ENCODE measurements at places on chromosomes 5 and 9. TPM values are rescaled to one million over a fixed set of nuclear protein-coding genes. Genes with fewer than 3 reads are reported as not detected.

- no peak for DNase-seq
Measured at GRCh38 chr5:134938030-134938429, 29.7 kb upstream of the CATSPER3 start.

The SMARCA2 gene
- 31.6 TPM for total RNA-seq

DNA sequence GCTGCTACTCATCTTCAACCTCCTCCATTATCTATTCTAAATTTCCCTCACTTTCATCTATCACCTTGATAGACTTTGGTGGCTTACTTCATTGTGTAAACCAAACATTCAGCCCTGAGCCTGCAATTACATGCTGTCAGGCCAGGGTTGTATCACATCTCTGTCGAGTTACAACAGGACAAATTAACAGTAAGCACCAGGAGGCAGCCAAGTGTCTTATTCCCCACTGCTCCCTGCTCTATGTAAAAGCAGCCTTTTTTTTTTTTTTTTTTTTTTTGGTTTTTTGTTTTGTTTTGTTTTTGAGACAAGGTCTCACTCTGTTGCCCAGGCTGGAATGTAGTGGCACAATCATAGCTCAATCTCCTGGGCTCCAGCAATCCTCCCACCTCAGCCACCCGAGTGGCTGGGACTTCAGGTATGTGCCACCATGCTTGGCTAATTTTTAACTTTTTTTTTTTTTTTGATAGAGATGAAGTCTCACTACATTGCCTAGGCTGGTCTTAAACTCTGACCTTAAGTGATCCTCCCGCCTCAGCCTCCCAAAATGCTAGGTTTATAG is 15.2 kb upstream of the ZCCHC9 start:
- DNase-seq, result no peak

DNA sequence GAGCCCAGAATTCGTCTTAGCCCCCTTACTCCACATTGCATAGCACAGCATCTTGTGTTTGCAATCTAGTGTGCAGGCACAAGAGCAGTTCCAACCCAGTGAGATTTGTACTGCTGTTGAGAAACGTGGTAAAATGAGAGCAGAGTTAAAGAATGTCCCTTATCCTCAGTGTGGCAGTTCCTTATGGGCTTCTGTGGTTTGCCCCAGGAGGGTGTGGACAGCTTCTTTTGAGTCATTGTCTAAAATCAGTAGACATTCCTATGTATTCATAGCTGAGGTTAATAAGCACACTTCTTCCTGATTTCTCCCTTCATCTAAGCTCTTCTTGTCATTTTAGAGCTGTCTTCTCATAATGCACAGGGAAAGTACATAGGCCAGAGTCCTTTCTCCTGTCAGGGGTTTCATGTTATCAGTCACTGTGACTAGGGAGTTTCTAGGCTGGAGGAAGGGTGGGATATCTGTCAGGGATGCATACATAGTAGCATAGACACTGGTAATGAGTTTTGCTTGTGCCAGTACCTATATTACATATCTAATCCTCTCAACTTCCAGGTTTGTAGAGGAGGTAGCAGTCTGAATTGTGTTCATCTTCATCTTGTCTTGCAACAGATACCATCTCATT is 2.0 kb upstream of the CAVIN4 start:
- DNase-seq, result peak; percentile 15

DNA sequence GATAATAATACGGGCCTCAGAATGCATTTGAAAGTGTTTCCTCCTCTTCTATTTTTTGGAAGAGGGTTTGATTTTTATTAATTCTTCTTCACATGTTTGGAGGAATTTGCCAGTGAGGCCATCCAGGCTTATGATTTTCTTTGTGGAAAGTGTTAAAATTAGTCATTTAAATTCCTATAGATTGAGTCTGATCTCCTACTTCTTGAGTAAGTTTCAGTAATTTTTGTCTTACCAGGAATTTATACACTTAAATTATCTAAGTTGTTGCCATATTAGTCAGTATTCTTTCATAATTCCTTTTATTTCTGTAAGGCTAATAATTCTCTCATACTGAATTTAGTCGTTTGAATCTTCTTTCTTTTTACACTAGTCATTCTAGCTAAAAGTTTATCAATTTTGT is 25.2 kb upstream of the HAPLN1 start:
- DNase-seq, result no peak

The IL4 gene
- total RNA-seq, result not detected

GRCh38 chr5:154861946-154862345 is 3.5 kb downstream of the CNOT8 start:
- DNase-seq, result no peak

- DNase-seq, result no peak
Measured at GRCh38 chr5:97085459-97086181, 56.8 kb downstream of the LIX1 start.

GRCh38 chr5:96565582-96566265 is 96.5 kb upstream of the CAST start:
- no peak for DNase-seq

GRCh38 chr5:150631326-150631701 is 9.1 kb upstream of the SYNPO start:
- DNase-seq, result no peak

DNA sequence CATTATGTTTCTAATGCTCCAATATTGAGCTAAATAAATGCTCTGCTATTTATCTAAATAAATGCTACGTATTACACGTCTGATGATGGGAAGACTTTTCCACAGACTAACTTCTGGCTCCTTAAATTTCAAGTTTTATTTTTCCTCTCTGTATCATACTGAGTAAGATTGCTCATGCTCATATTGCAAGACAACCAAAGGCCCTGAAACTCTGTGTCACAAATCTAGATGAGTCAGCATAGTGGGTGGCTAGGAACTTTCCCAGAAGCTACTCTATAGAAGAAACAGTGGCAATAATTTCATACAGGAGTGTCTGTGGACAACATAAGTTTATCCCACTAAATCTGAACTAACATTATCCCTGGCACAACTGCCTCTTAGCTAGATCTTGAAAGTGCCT is 53.0 kb upstream of the RFX3 start:
- DNase-seq, result peak; percentile 20

- DNase-seq, result no peak
Measured at GRCh38 chr5:102850503-102850902, 95.4 kb downstream of the PAM start.

DNA sequence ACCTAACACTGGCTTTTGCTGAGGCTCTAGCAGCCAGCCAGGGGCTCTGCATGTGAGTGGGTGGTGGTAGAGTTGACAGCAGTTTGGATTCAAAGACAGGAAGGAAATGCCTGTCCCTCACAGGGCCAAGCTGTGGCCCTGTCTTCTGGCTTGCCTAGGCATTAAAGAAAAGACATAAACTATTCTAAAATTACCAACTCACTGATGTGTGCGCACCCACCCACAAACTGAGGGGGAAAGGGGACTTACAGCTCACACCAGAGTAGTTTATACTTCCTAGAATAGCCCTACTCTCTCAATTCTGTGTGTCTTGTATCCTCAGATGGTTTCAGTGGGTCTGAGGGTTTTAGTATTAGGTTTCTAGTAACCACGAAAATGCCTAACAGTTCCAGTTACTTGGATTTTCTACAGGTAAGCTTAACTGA is 18.3 kb upstream of the IL13 start:
- DNase-seq, result no peak

DNA sequence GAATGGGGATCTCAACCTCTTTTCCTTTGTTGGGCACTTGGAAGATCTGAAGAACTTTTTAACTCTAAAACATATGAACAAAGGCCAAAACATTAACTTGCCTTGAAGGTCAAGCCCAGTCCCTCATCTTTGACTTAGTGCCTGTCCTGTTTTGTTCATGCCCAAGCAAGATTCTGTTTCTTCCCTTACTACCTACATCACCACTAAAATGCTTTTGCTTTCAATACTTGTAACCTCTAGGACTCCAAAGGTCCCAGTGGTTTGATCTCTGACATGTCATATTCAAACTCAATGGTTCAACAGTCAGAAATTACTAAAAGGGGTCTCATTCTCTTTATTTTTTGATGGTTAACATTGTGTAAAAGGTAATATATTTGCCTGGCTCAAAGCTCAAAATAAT is 24.0 kb downstream of the GLRX start:
- no peak for DNase-seq

The OSTF1 gene
- 21.0 TPM for total RNA-seq

The PCDHB8 gene
- total RNA-seq, result not detected

- DNase-seq, result peak; percentile 71
Measured at GRCh38 chr9:93098236-93098946, 2.4 kb downstream of the CARD19 start.

DNA sequence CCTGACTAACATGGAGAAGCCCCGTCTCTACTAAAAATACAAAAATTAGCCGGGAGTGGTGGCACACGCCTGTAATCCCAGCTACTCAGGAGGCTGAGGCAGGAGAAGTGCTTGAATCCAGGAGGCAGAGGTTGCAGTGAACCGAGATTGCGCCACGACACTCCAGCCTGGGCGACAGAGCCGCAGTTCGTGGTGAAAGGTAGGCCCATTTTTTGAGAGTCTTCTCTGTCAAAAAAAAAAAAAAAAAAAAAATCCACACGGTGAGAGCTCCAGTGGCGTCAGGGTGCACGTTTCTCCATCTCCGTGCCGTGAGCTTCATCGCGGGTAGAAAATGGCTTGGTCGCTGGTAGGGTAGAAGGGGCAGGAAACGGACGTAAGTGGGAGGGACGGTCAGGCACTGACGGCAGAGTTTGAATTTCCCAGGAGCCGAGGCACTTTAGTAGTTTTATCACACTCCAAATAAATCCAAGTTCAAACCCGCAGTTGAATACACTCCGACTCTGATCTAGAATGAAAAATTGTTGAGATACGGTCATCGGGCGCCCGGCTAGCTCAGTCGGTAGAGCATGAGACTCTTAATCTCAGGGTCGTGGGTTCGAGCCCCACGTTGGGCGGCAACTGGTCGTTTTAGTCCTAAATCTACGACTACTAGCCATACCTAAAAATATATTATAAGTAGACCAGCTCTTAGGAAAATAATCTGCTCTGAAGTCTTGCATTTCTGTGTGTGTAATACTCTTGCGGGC is 2.4 kb upstream of the TRIM7 start:
- DNase-seq, result no peak

GRCh38 chr5:42875785-42876374 is 64.2 kb upstream of the SELENOP start:
- DNase-seq, result no peak

DNA sequence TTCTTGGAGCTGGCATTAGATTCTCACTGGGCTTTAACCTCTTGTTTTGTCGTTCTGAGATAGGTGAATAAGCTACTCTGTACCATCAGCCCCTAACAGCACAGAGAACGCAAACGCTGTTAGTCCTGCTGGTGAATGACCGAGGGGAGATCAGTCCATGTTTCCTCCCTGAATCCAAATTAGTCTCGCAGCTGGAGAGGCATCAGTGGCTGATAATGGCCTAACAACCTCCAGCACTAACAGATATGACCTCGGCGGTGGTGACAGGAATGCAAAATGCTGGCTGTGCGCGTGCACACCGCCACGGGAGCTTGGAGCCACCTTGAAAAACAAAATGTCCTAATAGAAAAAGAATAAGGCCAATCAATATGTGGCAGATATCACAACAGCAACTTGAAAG is 77.6 kb upstream of the IRX1 start:
- no peak for DNase-seq

- DNase-seq, result no peak
Measured at GRCh38 chr9:14279671-14280070, 34.3 kb downstream of the NFIB start.

The OGN gene
- total RNA-seq, result not detected

DNA sequence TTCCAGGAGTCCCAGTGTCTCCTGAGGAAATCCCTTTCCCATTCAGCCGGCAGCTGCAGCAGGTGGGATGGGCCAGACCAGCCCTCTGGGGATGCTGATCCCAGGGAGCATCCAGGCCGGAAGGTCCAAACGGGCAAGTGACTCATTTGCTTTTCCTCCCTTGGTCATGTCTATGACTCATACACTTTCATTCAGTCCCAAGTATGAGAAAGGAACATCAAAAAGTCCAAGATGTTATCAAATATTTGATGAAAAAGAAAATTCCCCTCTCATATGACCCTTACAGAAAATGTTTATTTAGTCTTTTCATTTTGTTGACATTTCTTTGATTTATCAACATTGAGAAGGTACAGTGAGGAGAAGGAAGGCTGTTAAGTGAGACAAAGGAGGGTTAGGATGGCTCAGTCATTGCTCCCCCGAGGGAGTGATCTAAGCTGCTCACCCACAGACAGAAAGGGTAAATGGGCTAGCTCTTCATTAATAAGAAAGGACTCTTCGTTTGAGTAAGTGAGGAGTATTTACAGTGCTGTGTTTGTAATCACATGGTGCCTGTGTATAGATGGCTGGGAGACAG is 117.6 kb upstream of the ANKRD55 start:
- peak; percentile 89 for DNase-seq

DNA sequence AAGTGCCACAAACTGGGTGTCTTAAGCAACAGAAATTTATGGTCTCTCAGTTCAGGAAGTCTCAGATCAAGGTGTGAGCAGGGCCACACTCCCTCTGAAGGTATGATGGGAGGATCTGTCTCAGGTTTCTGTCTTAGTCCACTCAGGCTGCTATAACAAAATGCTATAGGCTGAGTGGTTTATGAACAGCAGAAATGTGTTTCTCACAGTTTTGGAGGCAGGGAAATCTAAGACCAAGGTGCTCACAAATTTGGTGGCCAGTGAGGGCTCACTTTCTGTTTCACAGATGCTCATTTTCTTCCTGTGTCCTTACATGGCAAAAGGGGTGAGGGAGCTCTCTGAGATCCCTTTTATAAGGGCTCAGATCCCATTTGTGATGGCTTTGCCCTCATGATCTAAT is 281.4 kb downstream of the CWC27 start:
- DNase-seq, result no peak

DNA sequence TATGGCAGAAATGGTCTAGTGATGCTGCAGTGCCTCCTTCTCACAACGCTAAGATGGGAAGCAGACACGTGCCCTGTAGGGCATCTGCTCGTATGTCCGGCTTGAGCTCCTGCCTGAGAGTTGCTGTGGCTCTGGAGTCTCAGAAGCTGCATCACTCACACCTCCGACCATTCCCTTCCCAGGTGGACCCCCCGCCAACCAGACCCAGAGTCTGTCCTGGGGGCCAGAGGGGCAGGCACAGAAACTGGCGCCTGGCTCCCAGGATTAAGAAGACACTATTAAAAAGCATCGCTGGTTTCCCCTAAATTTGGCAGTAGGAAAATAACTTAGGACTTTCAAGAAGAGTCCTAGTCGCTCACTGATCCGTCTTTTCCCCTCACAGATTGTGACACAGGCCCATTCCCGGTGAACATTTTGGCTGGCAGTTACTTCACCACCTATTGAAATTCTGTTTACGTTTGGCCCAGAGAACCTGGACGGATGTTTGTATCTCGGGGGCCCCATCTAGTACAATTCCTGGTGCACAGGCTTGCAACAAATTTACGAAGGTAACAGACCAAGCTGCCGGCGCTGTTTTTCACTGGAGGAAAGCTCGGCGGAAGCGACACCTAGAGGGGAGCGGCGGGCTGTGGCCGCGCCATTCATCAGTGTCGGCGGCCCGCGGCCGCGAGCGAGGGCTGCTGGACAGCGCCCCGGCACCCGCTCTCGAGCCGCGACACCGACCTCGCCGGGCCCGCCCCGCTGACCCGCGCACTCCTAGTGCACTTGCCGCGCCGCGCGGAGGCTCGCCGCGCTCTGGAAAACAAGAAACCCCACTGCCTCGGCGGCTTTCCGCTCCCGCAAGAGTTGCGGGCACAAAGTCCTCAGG is 1.6 kb downstream of the FSTL4 start:
- DNase-seq, result no peak
